ENCODE measurements at places on chromosomes 16 and 17. TPM values are rescaled to one million over a fixed set of nuclear protein-coding genes. Genes with fewer than 3 reads are reported as not detected.
A peak's percentile ranks its signal among the peaks of the same experiment; 100 is the strongest.

Gene TAOK1
- 42.9 TPM for total RNA-seq

Gene ACSM2A
- not detected for total RNA-seq

DNA sequence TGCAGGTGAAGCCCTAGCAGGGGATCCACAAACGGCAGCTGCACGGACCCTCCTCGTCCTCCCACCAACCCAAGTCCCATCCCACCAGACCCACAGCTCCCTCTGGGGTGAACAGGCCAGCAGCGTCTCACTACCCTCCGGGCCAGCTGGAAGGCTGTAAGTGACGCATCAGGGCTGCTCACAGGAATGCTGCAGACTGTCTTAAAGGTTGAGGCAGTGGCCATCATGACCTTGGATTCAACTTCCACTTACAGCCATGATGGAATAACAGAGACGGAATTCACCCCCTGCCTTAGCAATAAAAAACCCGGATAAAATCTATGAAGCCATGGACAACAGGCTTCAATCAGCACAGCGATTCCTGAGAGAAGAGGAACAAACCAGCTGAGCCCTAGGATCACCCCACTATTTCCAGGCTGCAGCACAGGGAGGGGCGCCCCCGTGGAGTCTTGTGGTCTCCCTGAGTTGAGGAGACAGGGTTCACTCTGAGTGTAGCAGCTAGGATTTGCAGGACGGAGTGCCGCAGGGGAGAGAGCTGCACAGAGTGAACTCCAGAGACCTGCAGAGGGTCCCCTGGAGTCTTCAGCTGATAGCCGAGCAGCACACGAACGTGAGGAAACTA is 10.5 kb downstream of the FAM83G start:
- DNase-seq: no peak

GRCh38 chr17:17694169-17695081 is 13.2 kb downstream of the RAI1 start:
- DNase-seq: peak; percentile 82

DNA sequence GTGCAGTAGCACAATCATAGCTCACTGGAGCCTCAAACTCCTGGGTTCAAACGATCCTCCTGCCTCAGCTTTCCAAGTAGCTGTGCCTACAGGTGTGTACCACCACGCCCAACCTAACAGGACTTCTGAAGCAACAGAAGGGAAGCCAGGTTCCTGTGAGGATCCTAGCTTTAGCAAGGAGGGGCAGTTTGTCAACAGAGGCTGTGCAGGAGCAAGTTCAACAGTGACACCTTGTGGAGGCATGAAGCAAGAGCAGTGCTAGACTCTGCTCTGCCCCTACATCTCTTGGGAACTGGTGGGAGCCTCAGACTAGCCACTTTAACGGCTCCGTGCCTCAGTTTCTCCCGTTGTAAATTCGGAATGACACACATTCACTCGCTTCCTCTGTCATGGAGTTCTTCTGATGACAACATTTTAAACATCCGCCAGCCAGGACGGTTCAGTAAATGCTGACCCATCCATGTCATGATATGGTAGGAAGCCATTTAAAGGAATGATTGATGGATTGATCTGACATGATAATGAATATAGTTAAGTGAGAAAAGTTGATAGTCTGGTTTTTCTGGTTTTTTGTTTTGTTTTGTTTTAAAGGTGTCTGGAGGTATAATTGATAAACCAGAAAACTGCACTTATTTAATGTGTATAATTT is 218.7 kb downstream of the MRTFB start:
- DNase-seq: peak; percentile 16
